Stimulated activated CD4-positive, alpha-beta T cell treated with anti-CD3 and anti-CD28 coated beads, Interleukin-15, amount 100 ng/mL, for 24 hours (primary cell): ENCODE measurements at places on chromosomes 4 and X.

GRCh38 chr4:146232131-146232722 is 17.9 kb downstream of the REELD1 start:
- no peak for DNase-seq

- DNase-seq, result no peak
Observed at GRCh38 chr4:121877041-121877773, 6.9 kb upstream of the BBS7 start.

GRCh38 chr4:100042235-100042634 is 92.2 kb upstream of the H2AZ1 start:
- no peak for DNase-seq

DNA sequence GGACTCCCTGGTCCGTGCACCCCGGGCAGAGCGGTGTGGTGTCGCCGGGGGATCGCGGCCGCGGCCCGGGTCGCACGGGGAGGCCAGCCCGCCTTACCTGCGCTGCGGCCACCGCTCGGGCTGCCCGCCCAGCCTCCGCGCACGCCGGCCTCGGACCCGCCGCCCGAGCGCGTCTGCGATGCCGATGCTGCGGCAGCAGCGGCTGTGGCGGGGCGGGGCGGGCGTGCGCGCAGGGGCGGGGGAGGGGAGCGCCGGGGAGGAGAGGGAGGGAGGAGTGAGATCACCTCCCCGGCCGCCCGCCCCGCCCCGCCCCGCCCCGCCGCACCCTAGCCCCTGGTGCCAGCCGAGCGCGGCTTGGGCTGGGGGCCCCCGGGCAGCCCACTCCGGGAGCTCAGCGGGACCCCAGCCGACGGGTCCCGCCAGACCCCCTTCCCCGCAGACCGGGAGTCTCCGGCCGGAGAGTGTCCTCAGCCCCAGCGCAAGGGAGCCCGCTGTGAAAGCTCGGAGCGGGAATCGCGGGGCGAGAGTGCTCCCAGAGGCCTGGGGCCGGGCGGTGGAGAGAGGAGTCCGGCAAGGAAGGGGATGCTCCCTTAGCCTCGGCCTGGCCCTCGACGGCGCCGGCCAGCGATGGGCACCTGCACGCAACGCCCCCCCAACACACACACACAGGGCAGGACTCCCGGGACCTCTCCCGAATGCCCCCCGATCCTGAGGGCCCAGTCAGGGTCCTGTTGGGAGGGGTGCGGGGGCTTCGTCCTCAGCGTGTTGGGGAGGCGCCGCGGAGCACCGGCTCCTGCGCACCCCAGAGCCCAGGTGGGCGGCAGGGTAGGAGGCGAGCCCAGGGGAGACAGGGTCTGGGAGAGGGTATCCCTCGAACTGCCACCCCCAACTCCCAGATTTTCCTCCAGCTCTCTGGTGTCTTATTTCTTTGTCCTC is at the start of gene L1CAM:
L1CAM (minus strand) TSS at position 206 of the 936 bp plus-strand sequence. CDS start 10,337 bp downstream, outside the sequence.
- DNase-seq, result peak; percentile 44

DNA sequence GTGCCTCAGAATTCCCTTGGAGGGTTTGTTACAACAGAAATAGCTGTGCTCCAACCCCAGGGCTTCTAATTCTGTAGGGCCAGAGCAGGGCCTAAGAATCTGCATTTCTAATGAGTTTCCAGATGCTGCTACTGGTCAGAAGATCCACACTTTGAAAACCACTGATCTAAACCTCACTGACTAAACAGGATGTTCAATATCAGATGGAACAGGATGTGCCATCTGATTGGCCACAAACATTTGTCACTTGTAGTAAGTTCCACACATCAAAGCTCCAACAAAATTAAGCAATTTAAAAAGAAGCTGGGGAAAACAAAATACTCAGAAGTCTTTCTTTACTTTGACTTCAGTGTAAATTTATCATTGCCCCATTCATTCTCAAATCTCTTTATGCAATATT is 14.3 kb downstream of the CASK start:
- no peak for DNase-seq

GRCh38 chr4:135949931-135950330 is 1582.4 kb downstream of the PCDH18 start:
- no peak for DNase-seq

GRCh38 chr4:17492876-17493275 is 19.0 kb downstream of the QDPR start:
- DNase-seq, result no peak
